Natural killer cell treated with Interleukin-12 subunit alpha and Interleukin-12 subunit beta and Interleukin-15 and Interleukin-18, amount 100 ng/mL, for 72 hours (primary cell): ENCODE measurements at places on chromosomes 12 and 14. TPM values are rescaled to one million over a fixed set of nuclear protein-coding genes. Genes with fewer than 3 reads are reported as not detected.

GRCh38 chr14:62711351-62712023, 333.8 kb downstream of the KCNH5 start:
- no peak for DNase-seq
- H3K4me1 ChIP-seq: no peaks in the 10 kb centered on the region
- no peaks in the 10 kb centered on the region for H3K36me3 ChIP-seq
- no peaks in the 10 kb centered on the region for H3K27me3 ChIP-seq
- no peak overlapping the region for H3K4me3 ChIP-seq
- H3K27ac ChIP-seq: no peak overlapping the region

- H3K36me3 ChIP-seq: no peaks in the 10 kb centered on the region
- H3K27me3 ChIP-seq: no peaks in the 10 kb centered on the region
- H3K4me3 ChIP-seq: no peak overlapping the region
- DNase-seq: no peak
- no peak overlapping the region for H3K27ac ChIP-seq
Observed at GRCh38 chr12:96452261-96452922, 37.0 kb upstream of the CFAP54 start.

DNA sequence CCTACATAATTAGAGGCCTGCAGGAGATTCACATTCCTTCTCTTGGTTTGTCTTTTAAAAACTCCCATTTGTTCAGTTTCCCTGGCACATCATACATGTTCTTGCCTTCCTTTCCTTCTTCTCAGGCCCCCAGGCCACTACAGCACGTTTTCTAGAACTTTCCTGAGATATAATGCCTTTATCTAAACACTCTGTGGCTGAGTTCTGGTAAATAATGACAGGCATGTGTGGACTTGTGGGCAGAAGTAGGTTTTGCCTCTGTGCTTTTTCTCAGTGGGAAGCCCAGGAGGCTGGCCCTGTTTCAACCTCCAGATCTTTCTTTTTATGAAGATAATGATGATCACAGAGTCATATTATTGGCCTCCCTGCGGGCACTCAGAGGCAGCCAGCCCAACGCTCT, 117.2 kb downstream of the TMX1 start:
- H3K4me3 ChIP-seq: no peak overlapping the region
- no peak for DNase-seq
- peaks cover 20% of the 10 kb centered on the region for H3K27me3 ChIP-seq
- no peak overlapping the region for H3K27ac ChIP-seq

GRCh38 chr14:96790186-96790585, 7.0 kb upstream of the VRK1 start:
- no peaks in the 10 kb centered on the region for H3K36me3 ChIP-seq
- H3K27ac ChIP-seq: no peak overlapping the region
- H3K27me3 ChIP-seq: no peaks in the 10 kb centered on the region
- H3K4me3 ChIP-seq: no peak overlapping the region
- H3K4me1 ChIP-seq: peaks cover 6% of the 10 kb centered on the region
- DNase-seq: no peak

DNA sequence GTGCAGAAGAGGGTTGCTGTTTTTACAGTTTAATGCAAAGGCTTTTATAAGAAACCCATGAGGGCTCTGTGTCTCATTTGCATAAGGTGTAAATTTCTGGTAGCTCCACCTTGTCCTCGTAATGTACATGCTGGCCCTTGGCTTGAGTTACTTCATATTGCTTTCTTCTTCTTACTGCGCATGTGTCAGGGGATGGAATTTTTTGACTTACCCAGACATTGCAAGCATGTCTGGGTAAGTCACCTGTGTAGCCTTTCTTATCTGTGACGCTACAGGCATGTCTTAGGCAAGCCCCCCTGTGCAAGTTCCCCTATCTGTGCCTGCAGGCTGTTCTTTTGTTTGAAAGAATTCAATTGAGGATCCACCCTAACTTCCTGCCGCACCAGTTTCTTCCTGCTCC, 274.2 kb downstream of the ETNK1 start:
- no peak overlapping the region for H3K4me3 ChIP-seq
- no peaks in the 10 kb centered on the region for H3K4me1 ChIP-seq
- no peaks in the 10 kb centered on the region for H3K36me3 ChIP-seq

Gene ACVRL1
- not detected for total RNA-seq

Gene CD27
- 2.1 TPM for total RNA-seq

Gene SRGAP1
- total RNA-seq: 0.19 TPM
